ENCODE measurements at places on chromosomes 4 and X.

DNA sequence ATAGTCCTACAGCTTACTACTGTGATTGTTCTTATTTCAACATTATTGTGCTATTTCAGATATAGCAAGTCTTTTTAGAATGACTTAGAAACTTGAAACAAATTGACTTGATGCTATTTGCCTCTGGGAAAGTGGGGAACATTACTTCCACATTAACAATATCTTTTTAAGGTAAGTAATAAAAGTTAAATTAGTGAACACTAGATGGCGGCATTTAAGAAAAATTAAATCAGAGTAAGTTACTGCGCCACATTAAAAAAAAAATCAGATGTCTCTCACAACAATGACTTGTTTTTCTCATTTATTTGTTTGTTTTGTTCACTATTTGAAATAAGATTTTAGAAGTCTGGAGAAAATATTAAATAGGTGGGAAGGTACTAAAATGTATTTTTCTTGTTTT is 1026.9 kb upstream of the SLIT2 start:
- DNase-seq: peak; percentile 40

DNA sequence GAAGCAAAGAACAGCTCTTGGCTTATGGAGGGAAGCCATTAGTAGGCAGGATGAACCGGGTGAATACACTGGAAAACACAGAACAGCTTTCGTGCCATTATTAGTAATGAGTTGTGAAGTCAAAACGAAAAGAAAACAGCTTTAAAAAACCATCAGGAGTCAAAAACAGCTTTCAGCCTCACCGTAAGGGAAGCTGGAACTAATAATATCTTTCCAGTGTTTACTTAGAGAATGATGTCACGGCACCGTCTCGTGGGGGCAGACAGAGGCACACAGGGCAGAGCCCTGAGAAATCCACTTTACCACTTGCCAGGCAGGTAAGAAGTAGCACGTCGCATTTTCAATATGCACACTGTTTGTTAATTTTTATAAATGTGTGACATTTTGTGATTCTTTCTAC is 37.9 kb upstream of the HMX1 start:
- DNase-seq: no peak

DNA sequence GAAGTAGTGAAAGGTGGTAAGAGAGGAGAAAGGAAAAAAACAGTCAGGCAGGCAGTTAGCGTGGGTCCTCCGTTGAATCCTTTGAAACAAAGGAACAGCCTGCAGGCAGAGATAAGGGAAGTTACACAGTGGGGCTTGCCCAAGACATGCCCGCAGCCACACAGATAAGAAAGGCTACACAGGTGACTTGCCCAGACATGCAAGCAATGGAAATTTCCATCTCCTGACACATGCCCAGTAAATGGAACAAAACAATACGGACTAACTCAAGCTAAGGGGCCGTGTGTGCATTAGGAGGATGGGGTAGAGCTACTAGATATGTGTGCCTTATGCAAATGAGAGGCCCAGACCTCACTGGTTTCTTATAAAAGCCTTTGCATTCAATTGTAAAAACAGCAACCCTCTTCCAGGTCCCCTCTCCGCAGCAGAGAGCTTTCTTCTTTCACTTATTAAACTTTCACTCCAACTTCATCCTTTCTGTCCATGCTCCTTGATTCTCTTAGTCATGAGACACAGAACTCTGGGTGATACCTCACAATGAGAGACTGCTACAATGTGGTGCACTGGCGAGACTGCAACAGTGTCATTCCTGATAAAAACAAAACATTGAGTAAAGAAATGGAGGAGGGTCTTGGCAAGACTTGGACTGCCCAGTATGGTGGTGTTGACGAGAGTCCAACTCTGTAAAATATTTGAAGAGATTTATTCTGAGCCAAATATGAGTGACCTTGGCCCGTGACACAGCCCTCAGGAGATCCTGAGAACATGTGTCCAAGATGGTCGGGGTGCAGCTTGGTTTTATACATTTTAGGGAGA is 997.4 kb upstream of the PRKX start:
- peak; percentile 71 for DNase-seq

DNA sequence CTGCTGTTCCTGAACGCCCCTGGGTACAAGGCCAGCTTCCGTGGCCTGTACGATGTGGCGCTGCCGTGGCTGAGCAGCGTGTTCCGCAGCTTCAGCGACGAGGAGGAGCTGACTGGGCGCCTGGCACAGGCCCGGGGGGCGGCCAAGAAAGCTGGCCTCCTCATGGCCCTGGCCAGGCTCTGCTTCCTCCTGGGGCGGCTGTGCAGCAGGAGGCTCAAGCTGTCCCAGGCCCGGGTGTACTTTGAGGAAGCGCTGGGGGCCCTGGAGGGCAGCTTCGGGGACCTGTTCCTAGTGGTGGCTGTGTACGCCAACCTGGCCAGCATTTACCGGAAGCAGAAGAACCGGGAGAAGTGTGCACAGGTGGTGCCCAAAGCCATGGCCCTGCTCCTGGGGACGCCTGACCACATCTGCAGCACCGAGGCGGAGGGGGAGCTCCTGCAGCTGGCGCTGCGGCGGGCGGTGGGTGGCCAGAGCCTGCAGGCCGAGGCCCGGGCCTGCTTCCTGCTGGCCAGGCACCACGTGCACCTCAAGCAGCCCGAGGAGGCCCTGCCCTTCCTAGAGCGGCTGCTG is 28.2 kb downstream of the SH3TC1 start:
- no peak for DNase-seq

- no peak for DNase-seq
These were observed 64.1 kb upstream of the NKX1-1 start for GRCh38 chr4:1470393-1470670.

GRCh38 chr4:99404595-99405287 is 30.4 kb downstream of the ADH7 start:
- peak; percentile 28 for DNase-seq

- DNase-seq: no peak
These were observed 24.3 kb upstream of the GPRIN3 start for GRCh38 chr4:89331686-89332544.

DNA sequence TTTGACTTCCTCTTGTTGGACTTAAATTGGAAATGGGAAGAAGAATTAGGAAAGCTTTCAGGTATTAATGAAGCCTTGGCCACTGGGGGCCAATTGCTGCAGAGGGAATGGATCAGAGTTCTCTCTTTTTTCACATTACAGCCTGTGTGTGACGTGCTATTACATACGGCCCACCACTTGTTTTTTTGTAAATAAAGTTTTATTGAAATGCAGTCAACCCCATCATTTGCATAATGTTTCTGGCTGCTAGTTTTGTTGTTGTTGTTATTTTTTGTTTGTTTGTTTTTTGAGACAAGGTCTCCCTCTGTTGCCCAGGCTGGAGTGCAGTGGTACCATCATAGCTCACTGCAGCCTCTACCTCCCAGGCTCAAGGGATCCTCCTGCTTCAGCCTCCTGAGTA is 98.4 kb downstream of the ASMT start:
- DNase-seq: no peak

- DNase-seq: no peak
These were observed 436.2 kb downstream of the TLL1 start for GRCh38 chr4:166309286-166309685.

DNA sequence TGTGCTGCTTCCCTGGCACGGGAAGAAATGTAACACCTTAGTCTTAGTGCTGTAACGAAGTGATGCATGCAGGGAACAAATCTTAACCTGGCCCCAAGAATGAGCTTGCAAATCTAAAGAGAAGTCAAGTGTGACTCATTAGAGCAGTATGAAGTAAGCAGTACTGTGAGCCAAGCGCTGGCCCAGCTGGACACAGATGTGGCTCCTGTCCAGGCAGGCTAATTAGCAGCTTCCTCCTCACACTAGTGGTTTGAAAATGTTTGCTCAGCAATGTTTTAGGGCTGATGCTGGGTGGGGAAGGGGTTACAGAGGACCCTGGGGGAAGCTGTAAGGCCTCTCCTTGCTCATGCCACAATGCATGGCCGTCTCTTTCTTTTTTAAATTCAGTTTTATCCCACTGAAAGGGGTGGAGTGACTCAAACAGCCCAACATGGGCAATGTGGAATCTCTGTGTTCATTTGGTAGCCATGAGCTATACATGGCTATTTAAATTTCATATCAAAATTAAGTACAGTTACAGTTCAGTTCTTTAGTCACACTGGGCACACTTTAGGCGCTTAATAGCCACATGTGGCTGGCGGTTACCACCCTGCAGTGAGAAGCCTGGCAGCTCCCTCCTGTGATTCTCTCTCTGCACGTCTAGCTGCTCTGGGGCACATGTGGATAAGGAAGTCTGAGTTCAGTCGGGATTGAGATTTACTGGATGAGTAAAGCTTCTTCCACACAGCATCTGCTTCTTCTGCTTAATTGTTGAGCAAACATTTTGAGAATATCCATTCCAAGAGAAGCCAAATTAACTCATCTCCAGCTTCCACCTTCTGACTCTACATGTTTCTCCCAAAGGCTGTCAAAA is 48.8 kb downstream of the MAP7D2 start:
- peak; percentile 59 for DNase-seq

DNA sequence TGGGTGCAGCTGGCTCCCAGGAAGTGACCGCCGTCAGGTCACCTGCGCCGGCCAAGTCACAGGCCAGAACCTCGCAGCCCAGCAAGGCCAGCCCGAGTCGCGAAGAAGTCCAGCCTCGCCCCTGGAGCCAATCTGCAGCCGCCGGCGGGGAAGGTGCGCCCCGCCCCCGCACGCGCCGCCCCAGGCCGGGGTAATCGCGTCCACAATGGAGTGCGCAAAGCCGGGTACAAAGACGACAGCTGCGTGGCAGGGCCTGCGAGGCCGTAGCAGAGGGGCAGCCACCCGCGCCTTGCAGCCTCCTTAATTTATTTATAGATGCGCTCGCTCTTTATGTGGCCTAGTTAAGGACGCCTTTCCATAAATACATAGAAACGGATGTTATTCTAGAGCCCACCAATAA is 139.4 kb upstream of the CPEB2 start:
- DNase-seq: no peak

DNA sequence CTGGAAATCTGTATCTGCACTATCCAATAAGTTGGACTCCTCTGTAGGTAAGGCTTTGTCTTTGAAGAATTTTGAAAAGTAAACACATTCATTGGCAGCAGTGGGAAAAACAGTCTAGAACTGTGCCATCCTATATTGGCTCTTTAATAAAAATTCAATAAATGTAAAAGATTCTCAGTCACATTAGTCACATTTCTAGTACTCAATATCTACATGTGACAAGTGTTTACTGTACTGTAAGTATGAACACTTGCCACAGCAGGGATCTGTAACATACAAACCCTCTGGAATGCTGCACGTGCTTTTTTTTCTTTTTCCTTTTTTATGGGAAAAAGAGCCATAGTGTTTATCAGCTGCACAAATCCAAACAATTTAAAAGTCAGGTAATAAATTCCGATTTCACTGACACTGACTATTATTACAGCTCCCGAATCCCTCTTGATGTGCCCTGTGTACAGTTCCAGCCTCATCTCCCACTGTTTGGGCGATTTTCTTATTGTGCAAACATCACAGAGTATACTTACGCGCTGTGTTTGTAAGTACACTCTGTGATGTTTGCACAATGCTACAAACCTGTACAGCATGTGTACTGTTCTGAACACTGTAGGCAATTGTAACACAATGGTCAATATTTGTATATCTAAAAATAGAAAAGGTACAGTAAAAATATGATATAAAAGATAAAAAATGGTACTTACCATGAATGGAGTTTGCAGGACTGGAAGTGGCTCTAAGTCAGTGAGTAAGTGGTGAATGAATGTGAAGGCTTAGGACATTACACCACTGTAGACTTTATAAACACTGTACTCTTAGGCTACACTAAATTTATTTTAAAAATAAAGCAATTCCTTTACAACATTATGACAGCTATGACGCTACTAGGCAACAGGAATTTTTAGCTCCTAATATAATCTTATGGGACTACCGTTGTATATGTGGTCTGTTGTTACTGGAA is 8.7 kb downstream of the PYURF start:
- DNase-seq: no peak
